ENCODE measurements at places on chromosomes 1 and 21.

- DNase-seq: no peak
Measured at GRCh38 chr1:40921522-40921921, 58.0 kb upstream of the CTPS1 start.

- DNase-seq: no peak
Measured at GRCh38 chr1:86687595-86687994, 16.8 kb upstream of the SH3GLB1 start.

DNA sequence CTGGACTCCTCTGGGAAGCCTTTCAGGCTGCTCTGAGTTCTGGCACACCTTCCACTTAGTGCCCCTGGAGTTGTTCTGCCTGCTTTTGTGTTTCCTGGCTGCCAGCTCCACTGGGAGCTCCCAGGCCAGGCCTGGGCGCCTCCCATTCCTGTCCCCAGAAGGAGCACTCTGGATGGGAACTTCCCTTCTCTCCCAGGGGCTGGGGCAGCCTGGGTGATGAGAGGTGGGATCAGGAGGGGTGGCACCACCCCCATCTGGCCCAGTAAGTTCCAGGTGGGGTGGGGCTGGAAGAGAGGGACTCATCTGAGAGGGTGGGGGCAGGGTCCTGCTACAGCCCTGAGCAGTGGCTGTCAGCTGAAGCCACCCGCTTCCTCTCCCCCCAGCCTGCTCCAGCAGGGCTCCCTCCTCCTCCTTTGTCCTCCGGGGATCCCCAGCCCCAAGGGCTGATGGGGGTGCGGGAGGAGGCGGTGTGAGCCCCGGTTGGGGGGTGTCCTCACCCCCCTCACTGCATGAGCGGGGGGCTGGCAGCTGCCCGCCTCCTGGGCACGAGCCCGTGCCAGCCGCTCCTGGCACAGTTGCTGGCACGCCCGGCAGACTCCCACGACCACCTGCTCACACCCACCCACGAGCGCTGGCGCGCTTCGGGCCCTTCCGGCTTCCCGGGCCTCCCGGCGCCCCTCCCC, 4.7 kb downstream of the FOXO6 start:
- DNase-seq: no peak

GRCh38 chr1:59261537-59261936, 35.4 kb upstream of the FGGY start:
- no peak for DNase-seq

DNA sequence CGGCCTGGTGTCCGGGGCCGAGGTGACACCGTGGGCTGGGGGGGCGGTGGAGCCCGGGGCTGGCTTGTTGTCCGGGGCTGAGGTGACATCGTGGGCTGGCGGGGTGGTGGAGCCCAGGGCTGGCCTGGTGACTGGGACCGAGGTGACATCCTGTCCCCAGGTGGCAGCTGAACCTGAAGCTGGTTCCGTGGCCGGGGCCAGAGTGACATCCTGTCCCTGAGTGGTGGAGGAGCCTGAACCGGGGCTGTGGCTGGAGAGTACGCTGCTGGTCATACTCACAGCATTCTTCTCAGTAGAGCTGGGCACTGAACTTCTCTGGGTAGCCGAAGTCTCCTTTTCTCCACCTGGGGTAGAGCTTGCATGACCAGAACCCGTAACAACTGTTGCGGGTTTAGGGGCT, 15.8 kb downstream of the THBS3 start:
- DNase-seq: no peak

DNA sequence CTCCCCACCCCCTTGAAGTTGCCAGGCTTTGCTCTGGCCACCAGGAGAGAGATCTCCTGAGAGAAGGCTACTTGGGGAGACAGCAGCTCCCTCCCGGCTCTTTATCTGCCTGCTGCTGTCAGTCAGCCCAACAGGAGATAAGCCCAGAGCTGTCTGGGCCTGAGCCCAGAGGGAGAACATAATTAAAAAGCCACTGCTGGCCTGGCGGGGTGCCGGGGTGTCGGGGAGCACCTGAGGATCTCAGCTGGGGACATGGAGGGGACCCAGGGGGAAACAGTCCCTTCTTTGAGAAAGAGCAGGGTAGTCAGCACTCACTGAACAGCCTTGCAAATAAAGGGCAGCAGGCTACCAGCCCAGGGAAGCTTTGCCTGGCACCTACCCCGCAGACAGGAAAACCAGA, 17.9 kb downstream of the VWA5B1 start:
- DNase-seq: no peak

DNA sequence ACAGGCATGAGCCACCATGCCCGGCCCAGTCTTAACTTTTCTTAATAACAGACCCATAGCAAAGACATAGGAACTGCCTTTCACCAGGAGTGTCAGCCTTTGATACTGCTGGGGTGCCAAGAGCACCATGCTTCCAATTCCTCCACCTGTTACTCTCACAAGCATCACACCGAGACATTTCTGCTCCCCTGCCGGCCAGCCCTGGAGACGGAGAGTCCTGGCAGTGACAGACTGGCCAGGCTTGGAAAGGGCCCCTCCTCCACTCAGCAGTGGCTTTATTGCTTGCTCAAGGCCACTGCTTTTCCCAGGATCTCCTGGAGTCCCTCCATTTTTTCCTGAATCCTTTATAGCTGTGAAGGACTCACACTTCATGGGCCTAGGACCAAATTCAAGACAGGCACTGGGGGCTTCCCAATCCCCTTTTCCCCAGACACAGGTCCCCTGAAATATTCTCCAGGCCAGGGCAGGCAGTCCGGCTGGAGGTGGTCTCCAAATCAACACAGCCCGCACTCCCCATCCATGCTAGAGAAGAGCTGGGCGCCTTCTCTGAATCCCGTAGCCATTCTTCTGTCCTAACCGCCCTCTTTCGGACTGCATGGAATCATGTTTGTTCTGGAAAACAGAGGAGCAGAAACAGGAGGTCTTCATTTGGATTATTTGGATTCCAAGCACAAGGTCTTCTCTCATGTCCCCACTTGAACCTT, 25.5 kb upstream of the PTPRF start:
- no peak for DNase-seq

DNA sequence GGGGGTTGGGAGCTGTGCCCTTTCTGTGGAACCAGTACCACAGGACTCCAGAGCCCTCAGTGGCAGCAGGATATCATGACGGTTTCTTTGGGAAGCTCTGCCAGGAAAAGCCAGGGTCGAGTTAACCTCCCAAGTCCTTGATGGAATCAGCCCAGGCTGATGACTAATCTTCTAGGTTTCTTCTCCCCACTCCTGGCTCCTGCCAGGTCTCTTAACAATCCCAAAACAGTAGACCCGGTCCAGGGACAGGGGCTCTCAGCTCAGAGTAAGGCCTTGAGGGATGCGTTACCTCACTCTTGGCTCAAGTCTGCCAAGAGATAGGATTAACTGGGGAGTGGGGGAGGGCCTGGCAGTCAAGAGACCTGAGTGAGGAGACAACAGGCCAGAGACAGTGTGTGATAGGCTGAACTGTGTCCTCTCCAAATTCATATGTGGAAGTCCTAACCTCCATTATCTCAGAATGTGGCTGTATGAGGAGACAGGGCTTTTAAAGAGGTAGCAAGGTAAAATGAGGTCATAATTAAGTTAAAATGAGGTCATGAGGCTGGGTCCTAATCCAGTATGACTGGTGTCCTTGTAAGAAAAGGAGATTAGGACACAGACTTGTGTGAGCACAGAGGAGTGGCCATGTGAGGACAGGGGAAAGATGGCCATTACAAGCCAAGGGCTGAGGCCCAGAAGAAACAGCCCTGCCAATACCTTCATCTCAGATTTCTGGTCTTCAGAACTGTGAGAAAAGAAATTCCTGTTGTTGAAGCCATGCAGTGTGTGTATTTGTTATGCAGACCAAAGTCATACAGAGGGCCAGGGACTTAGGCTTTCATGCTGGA, 95.0 kb downstream of the BEND5 start:
- no peak for DNase-seq

DNA sequence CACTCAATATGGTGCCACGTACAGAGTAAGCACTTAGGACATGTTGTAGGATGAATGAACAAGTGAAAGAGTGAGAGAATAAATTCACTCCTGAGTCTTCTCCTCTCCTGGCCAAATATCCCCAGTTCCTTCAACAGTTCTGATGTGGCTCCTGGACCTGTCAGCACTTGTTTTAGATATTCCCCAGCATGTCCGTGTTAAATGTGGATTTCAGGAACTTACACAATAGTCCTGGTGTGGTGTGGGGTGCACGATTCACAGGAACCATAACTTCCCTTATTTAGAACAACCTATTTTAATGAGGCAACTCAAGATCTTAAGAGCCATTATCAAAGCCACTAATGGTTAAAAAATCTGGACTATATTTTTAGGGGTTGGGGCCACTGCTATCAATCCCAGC, 39.0 kb upstream of the MYSM1 start:
- no peak for DNase-seq

DNA sequence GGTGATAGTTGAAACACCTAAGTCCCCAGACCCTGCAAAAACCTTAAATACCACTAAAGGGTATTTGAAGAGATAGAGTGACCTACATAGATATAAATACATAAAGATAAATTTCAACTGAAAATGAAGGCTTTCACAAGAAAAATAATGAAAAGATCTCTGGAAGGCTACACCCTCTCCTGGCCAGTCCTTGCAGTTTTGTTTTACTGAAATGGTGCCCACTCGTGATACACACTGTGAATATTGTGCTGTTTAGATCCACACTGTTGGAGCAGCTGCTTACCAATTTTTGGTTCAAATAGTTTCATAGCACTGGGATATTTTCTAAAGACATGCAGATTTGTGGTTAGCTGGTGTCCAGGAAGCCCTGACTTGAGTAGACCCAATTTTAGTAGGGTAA, 31.5 kb upstream of the RNF187 start:
- DNase-seq: no peak

DNA sequence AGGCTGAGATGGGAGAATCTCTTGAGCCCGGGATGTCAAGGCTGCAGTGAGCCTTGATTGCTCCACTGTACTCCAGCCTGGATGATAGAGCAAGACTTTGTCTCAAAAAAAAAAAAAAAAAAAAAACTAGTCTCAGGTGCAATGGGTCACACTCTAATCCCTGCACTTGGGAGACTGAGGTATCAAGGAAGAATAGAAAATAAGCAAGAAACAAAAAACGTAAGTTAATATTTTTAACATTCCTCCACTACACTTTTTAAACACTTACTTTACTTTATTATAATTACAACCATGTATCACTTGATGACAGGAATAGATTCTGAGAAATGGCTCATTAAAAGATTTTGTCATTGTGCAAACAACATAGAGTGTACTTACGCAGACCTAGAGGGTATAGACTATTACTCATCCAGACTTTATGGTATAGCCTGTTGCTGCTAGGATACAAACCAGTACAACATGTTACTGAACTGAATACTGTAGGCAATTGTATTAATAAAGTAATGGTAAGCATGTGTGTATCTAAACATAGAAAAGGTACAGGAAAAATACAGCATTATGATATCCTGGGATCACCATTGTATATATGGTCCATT, 1244.1 kb upstream of the ADGRL4 start:
- no peak for DNase-seq

DNA sequence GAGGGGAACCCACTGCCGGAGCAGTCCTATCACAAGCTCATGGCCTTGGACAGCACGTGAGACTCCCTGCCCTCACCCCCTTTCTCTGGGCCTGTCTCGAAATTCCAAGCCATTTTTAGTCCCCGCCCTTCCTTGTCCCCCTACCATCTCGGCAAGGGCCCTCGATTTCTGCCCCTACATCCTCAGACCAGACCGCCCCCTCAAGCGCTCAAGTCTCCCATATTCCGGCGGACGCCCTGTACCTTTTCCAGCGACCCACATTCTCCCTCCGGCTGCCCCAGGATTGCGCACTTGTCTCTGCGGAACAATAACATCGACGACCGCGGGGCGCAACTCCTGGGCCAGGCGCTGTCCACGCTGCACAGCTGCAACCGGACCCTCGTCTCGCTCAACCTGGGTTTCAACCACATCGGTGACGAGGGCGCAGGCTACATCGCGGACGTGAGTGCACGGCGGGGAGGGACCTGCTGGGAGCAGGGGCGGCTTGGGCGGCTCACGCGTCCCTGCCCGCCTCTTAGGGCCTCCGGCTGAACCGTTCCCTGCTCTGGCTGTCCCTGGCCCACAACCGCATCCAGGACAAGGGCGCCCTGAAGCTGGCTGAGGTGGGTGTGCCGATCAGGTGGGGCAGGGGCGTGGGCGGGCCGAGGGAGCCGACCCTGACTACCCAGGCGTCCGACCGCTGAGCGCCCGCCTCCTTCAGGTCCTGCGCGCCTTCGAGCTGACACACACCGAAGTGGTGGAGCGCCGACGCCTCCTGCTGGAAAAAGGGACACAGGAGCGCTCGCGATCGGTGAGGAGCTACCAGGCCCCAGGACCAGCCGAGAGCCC, 7.0 kb downstream of the LRRC71 start:
- DNase-seq: peak; percentile 87

DNA sequence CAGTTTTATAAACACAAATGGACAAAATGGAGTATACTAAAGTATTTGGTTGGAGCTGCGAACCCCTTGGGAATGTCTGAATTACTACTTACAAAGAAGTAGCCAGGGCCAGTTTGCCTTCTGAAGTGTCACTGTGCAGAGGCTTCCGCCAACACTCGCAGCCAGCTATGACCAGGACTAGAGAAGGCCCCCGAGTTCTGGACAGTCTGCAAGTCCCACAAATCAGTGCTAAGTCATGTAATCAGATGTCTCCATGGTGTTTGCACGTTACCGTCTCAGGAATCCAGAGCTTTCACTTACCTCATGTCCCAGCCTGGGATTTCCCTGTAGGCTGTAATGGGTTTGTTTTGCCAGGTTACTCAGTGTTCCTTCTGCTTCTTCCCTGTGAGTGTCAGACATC, 106.6 kb upstream of the SPAG17 start:
- no peak for DNase-seq

DNA sequence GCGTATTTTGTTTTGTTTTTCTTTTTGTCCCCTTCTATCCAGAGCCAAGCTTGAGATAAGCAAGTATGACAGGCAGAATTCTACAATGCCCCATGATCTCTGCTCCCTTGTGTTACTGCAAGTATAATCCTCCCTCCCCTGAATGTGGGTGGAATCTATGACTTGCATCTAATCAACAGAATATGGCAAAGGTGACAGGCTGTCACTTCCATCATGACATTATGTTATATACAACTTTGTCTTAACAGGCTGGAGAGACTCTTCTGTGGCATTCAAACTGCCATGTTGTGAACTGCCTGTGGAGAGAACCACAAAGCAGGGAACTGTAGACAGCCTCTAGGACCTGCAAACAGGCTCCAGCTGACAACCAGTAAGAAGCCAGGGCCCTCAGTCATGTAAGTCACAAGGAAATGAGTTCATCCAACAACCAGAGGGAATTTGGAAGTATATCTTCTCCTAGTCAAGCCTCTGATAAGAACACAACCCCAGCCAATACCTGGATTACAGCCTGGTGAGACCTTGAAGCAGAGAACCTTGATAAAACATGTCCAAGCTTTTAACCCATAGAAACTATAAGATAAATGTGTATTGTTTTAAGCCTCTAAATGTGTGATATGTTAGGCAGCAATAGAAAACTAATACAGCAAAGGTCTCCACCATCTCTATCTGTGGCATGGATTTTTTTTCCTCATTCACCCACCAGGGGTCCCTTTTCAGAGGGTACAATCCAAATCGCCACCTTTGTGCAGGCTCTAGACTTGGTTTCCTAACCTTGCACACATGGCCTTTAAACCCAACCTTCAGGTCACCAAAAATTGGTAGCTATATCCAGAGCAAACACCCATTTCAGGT, 5.7 kb upstream of the C1orf162 start:
- no peak for DNase-seq

- DNase-seq: peak; percentile 18
Measured at GRCh38 chr1:88877382-88877825, 14.0 kb downstream of the GTF2B start.

- no peak for DNase-seq
Measured at GRCh38 chr21:39397646-39398385, 47.8 kb downstream of the LCA5L start.

- no peak for DNase-seq
Measured at GRCh38 chr1:180026556-180026955, 71.9 kb downstream of the CEP350 start.

- no peak for DNase-seq
Measured at GRCh38 chr21:39434950-39435349, 10.6 kb downstream of the LCA5L start.
